ENCODE measurements at places on chromosomes 7 and 10.

DNA sequence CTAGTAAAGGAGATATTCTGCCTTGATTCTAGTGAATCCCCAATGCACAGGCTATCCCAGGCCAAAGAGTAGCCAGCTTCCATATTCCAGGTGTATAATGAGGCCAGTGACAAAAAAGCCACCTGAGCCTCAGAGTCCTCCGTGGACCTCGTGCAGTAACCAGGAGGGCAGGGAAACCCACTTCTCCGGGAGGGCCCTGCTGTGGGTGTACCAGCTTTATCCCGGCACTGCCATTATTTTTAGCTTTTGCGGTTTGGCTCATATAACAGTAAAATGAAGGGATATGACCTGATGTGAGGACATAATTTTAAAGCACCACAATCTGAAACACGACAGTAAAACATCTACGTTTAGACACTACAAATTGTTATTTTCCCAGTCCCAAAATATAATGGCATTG lies 109.0 kb downstream of the SVIL start:
- no peak for DNase-seq

DNA sequence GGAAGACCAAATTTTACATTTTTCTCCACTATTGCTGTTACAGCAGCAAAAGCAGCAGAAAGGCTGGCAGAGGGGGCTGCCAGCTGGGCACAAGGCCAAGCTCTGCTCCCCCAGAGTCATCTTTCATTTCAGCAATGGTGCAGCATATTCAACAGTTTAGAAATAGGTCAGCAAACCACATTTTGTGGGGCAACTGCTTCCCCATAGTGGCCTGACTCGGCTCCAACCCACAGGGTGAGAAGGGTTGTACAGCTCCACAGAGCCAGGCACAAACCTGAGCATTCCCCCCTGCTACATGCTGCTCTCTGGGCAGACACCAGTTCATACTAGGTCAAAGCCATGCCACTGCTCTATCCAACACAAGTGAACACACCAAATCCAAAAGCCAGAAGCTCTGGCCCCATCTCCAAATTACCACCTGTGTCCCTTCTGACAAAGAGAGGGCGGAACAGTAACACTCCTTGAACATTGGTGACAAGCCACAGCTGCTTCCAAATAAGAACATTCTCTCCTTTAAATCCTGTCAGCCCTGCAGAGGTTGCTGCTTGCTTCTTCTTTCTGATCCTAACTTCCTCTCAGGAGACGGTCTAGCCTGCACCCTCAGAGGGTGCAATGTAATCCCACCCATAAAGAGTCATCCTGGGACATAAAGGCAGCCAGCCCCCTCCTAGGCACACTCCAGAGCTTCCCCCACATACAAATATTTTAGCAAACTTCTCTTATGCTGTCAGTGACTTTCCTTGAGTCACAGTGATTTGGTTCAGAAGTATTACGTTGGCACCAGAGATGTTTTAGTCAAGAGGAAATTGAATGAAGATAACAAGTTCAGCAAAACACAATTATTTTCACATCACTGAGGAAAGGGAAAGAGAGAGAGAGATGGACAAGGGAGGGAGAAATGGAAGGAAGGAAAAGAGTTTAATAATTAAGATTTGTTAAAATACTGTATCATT lies 39.0 kb upstream of the SLIT1 start:
- no peak for DNase-seq

DNA sequence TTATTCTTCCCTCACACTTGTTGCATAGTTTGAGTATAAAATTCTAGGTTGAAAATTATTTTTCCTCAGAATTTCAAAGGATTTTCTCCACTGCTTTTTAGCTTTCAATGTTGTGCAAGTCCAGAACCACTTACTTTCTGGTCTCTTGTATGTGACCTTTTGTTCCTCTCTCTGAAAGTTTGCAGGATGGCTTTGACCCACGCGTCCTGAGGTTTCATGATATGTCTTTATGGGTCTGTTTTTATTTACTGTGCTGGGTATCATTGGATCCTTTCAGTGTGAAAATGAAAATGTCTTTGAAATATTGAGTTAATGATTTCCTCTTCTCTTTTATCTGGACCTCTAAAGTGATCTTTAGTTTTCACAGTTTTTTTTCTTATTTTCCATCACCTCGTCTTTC lies 38.5 kb downstream of the C1GALT1 start:
- DNase-seq, result no peak

DNA sequence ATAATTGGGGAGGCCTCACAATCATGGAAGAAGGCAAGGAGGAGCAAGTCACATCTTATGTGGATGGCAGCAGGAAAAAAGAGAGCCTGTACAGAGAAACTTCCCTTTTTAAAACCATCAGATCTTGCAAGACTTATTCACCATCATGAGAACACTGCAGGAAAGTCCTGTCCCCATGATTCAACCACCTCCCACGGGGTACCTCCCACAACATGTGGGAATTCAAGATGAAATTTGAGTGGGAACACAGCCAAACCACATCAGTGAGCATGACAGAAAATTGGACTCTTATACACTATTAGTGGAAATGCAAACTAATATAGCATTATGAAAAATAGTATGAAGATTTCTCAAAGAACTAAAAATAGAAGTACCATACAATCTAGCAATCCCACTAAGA lies 271.2 kb downstream of the MAGI2 start:
- no peak for DNase-seq
